Activated T-cell treated with anti-CD3 and anti-CD28 coated beads for 1 hour (primary cell): ENCODE measurements at places on chromosomes 2 and 18.

DNA sequence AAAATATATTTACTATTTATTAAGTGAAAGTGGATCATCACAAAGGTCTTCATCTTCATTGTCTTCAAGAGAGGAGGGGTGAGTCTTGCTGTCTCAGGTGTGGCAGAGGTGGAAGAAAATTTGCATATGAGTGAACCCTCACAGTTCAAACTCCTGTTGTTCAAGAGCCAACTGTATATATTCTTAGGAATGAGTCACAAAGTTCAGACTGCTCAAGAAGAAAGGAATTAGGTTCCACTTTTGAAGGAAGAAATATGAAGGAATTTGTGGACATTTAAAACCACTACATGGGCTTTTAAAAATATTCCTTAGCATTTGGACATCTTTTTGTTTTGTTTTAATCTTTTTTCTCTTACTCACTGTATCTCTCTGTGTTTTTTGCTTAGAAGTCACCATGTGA is 212.6 kb downstream of the INSIG2 start:
- no peak for DNase-seq

DNA sequence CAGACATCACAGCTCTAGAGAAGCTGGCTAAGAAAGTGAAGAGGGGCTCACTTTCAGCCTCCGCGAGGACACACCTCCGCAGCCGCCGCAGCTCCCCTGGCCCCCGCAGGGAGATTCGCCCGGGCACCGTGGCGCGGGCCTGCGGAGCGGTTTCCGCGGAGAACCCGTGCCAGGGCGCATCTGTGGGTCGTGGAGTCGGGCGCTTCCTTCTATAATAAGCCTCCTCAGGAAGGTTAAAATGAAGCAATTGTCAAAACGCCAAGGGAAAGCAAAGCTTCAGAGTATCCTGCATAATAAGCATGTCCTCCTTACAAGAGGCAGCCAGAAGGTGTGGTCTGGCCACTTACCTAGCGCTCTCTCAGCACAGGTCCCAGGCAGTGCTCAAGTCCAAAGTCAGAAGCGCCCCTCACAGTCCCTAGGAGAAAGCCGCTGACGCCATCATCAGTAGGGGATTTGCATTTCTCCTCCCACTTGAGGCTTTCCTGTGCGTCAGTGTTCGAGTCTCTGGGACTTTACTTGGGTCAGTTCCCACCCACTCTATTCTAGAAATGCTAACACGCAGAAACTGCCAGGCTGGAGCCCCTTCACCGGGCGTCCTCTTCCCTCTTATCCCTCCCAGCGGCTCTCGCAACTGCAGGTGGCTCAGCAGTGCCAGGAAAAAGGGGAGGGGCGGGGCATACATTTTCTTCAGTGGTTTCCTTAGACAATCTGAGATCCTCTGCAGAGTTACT is at the start of gene STAT4:
STAT4 (minus strand) TSS at position 395 of the 731 bp plus-strand sequence. CDS start 2,791 bp downstream, outside the sequence.
- peak; percentile 60 for DNase-seq

GRCh38 chr2:56202381-56203121 is 18.8 kb downstream of the CCDC85A start:
- no peak for DNase-seq

DNA sequence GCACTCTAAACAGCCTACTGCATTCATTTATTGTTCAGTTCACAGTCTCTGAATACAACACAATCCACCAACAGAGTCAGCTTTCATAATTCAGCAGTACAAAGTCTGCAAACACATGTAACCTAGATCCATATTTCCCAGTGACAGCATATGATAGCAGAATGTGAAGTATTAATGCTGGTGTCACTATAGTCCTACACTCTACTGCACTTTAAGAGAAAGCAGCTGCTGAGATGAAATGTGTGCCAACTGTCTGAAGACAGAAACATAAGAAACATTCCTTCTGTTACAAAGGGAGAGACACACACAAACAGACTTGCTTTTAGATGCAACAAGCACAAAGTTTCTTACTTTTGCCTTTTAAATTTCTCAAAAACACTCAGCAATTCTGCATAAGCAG is 441.8 kb downstream of the ZEB2 start:
- DNase-seq: no peak

DNA sequence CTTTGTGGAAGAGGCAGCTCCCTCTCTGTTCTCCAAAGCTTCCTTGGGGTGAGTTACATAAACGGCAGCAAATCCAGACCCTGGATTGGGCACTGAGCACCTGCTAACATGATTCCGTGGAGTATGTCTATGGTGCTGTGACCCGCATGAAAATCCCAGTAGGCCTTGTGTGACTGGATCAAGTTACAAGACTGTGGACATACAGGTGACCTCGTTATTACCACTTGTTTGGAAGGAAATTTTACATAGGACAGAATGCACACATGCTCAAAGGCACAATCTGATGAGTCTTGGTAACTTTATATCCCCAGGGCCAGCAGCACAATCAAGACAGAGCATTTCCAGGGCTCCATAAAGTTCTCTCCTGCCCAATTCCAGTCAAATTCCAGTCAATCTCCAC is 120.2 kb upstream of the OTOS start:
- DNase-seq: no peak

DNA sequence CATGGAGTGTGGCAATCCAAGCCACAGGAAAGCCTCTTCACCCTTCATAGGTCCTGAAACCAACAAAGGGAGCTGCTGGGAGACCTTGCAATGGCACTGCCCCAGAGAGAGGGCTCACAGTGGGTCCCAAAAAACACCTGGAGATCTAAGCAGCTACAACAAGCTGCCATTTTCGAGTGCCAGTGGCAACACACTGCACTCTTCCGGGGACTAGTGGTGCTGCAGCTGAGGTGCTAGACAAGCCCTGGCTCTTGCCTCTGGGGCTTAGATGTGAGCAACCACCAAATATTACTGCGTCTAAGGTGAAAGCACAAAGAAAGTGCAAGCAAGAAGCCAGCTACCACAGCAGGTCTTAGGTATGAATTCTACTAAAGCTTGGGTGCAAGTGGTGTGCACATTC is 192.9 kb downstream of the NOL4 start:
- no peak for DNase-seq

DNA sequence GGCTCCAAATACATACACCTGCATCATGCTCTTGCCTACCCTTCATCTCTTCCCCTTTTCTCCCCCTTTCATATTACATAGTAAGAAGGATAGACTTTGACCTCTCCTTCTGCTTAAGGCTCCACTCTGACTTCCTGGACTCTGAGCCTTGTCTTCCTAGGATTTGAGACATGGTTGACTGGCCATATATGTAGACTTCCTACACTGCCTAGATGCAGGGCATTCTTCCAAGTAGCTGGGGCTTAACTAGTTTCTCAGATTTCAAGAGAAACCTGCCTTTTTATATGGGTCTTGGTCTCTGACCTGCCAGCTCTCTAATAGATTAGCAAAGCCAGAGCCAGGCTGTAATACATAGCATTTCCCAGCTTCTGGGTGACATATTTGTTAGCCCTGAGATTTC is 35.4 kb upstream of the CYP26B1 start:
- no peak for DNase-seq

GRCh38 chr2:61423714-61424113 is 47.2 kb downstream of the USP34 start:
- no peak for DNase-seq

- peak; percentile 14 for DNase-seq
Observed at GRCh38 chr2:36356298-36356989, 866 bp downstream of the CRIM1 start.
